G401 (cell line): ENCODE measurements at places on chromosomes 12 and 14. TPM values are rescaled to one million over a fixed set of nuclear protein-coding genes. Genes with fewer than 3 reads are reported as not detected.

GRCh38 chr12:129200576-129200975, 347.3 kb downstream of the GLT1D1 start:
- no peak for DNase-seq

DNA sequence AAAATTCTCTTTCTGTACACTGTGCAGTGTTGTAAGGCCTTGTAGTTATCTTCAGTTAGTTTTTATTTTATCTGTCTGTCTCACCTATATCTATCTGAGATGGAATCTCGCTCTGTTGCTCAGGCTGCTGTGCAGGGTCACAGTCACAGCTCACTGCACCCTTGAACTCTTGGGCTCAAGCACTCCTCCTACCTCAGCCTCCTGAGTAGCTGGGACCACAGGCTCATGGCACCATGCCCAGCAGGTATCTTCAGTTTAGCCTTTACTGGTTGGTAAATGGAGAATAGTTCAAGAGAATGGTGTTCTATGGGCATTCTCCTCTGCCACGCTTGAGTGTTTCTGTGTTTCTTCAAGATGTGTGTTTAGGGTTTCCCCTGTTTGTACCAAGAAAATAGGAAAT, 13.6 kb downstream of the TULP3 start:
- DNase-seq, result no peak

DNA sequence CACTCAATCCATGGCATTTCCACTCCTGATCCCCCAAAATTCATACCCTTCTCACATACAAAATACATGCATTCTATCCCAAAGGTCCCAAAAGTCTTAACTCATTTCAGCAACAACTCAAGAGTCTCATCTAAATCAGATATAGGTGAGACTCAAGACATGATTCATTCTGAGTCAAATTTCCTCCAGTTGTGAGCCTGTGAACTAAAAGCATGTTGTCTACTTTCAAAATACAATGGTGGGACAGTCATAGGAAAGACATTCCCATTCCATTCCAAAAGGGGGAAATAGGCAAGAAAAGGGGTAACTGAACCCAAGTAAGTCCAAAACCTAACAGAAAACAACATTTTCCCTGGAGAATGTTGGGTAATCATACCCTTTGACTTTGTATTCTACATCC, 103.3 kb downstream of the C12orf75 start:
- DNase-seq, result no peak

KIAA0586 gene
- total RNA-seq, result 13.8 and 16.6 TPM in 2 replicates

GRCh38 chr12:82504409-82504808, 146.1 kb downstream of the METTL25 start:
- no peak for DNase-seq

ZNF641 gene
- 12.7 and 12.9 TPM in 2 replicates for total RNA-seq

- peak; percentile 59 for DNase-seq
Observed at GRCh38 chr12:117188961-117189724, 1.1 kb downstream of the FBXO21 start.

DNA sequence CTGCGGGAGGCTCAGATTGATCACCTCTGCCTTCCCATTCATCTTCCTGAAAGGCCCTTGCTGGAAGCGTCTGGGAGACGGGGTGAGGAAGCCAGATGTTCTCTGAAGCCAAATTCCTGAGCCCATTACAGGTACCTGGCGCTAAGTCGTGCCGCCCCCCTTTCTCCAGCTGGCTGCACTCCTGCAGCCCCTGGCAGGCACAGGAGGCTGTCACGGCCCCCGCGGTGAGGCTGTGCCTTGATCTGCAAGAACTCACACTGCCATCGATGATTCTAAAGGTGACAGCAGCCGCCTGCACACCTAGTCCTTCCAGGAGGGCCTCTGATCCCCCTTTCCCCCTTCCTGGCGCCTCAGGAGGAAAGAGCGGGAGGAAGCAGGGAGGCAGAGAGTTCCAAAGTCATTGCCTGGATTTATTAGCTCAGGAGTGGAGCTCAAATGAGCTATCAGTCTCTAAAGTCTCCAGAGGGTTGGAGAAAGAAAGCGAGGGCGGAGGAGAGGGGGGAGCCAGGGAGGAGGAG, 106.9 kb downstream of the RFLNA start:
- no peak for DNase-seq

DNA sequence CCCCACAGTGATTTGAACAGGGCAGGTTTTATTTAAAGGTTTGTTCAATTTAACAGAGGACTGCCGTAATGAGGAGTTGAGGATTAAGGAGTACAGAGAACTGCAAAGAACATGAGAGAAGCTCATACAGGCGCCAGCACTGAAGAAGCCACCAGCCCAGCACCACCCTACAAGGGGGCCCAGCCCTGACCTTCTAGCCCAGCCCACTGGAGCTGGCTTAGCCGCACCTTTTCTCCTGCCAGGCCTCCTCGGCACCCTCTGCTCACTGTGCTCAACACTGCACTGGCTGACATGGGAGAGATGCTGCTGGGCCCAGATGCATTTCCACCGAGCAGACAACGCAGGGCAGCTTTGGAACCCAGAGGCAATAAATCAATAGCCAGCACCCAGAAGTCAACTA, 36.5 kb upstream of the SFSWAP start:
- DNase-seq, result no peak

PRR4 gene
- 9.2 TPM in 1 of 2 replicates, not detected in the other for total RNA-seq

- peak; percentile 64 for DNase-seq
Observed at GRCh38 chr12:56221232-56221756, 428 bp downstream of the RNF41 start.

ESRRB gene
- total RNA-seq, result not detected in 2 replicates

DNA sequence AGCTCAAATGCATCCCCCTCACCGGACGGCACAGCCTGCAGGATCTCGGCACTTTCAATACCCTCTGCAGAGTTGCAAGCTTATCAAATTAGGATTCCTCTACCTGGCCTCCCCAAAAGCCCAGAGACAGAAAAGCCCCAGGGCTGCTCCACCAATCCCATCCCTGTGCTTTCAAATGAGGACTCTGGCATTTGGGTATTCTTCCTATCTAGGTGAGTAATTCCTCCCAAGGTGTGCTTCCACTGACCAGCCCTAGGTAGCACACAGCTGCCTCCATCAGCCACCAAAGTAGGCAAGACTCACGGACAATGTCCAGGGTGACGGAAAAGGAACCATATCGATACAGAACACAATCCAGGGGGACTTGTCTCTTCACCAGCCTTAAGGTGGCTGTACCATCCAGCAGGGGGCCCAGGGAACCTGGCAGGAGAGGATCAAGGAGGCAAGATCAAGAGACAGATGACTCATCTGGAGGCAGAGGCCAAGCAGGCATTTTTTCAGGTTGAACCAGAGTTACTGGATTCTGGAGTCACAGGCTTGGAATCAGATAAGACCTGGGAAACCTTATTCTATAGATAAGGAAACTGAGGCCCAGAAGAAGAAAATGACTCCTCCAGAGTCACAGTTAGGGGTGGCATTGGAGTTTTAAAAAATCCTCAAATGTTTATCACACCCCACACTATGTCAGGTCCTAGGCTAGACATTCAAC, 9.9 kb downstream of the PMEL start:
- no peak for DNase-seq

DNA sequence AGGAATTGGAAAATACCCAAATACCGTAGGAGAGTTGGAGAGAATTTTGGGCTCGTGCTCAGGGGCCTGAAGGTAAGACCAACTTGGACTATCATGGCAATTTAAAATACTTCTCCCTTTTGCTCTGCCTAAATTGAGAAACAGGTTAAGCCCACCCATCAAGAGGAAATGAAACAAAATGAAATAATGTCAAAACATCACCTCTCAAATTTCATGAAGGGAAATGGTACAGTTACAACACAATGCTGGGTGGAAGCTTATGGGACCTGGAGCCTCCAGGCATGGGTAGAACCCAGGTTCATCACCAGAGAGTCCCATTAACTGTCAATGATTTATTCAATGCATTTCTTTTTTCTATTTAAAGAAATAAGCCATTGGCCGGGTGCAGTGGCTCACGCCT, 33.7 kb downstream of the FOS start:
- DNase-seq, result no peak

- no peak for DNase-seq
Observed at GRCh38 chr12:12379831-12380730, 23.2 kb downstream of the BORCS5 start.

SRRM4 gene
- not detected in 2 replicates for total RNA-seq

- DNase-seq, result no peak
Observed at GRCh38 chr12:107439026-107439738, 246.4 kb upstream of the PWP1 start.

GRCh38 chr14:52790011-52790755, 1.2 kb downstream of the GNPNAT1 start:
- DNase-seq, result peak; percentile 44

NID2 gene
- total RNA-seq, result not detected in 2 replicates

KCNH3 gene
- 1.7 TPM in 2 replicates for total RNA-seq

LBHD2 gene
- total RNA-seq, result not detected in 2 replicates

GRCh38 chr12:68750506-68750905, 4.5 kb downstream of the SLC35E3 start:
- no peak for DNase-seq

C12orf50 gene
- not detected in 2 replicates for total RNA-seq

GRCh38 chr14:105474483-105475268, at the start of gene CRIP2:
CRIP2 (plus strand) TSS chr14:105474821; CDS start chr14:105474863, 42 bp downstream.
- no peak for DNase-seq

GRCh38 chr12:9761419-9761781, 699 bp upstream of the CD69 start:
- no peak for DNase-seq

DNA sequence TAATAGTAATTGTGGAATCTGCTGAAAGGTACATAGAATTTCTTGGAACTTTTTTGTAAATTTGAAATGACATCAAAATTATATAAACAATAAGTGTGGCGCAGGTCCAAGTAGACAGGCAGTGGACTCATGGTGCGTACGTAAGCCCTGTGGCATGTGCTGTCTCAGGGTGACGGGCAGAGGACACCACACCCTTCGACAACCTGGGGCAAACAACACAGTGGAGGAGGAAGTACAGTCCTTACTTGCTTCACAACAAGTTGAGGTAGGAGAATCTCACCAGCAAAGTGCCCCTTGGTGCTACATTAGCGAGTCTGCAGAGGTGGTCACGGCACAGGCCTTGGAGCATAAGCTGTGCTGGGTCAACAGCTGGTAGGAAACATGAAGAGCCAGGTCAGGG, 180.9 kb downstream of the AEBP2 start:
- no peak for DNase-seq

DNA sequence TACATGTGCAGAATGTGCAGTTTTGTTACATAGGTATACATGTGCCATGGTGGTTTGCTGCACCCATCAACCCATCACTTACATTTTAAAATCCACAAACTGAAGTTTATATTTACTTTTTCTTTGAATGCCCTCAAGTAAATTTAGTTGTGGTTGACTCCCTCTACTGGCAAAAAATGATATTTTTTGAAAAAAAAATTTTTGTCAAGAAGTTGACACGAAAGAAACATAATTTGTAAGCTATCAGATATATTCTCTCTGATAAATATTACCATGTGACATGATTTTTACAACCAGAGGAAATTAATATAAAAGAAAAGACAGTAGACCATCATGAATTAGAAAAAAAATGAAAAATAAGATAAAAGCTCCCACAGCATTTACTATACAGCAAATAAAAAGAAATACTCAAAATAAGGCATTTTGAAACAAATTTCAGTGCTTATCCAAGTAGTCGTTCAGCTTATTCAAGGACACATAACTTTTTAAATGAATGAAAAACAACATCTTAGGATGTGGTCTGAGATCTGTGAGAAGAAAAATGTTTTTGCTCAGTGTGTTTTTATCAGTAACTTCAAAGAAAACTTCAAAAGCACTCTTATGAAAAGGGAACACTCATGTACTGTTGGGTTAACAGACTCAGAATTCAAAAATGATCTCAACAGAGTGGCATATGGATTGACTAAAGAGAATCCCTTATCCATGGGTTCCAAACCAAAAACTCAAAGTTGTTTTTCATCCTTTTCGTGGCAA, 30.0 kb upstream of the GRIP1 start:
- DNase-seq, result no peak

DNA sequence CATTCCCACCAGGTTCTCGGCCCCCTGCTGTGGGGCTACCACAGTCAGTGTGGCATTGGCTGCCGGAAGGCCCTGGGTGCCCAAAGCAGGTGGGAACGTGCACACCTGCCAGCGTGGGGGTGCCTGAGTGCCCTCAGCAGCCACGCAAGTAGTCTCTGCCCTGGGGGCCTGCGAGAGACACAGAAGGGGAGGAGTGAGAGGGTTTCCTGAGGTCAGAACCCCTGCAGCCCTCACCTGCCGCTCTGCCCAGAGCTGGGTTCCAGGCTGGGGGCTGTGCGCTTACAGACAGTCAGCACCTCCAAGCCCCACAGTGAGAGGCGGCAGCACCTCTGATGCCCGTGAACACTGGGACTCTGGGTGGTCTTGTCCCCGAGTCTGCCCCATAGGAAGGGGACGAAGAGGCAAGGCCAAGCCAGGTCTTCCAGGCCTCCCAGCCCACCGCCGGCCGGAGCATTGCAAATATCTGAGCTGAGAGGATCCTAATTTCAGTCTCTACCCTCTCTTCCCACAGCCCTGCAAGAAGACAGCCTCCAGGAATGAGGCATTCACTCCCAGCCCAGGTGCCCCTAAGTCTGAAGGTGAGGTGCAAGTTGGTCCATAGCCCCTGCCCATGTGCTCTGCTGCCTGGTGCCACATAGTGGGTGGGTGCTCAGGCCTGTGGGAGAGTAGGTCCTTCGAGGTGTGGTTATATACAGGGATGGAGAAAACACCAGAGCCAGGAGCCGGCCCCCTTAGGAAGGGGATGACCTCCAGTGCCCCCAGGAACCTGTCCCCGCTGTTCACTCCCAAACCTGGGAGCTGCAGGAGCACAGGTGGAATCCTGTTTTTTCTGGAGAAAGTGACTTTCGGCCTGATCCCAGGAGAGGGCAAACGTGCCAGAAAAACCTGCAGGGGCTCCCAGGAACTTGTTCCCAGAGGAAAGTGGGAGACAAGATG, 291.1 kb upstream of the RTL1 start:
- DNase-seq, result no peak

GRCh38 chr12:65510584-65511050, 232.1 kb downstream of the MSRB3 start:
- DNase-seq, result peak; percentile 75

- DNase-seq, result no peak
Observed at GRCh38 chr14:98736701-98737338, 535.2 kb downstream of the BCL11B start.

GRCh38 chr14:72610831-72611200, 283.1 kb downstream of the DPF3 start:
- peak; percentile 34 for DNase-seq

DNA sequence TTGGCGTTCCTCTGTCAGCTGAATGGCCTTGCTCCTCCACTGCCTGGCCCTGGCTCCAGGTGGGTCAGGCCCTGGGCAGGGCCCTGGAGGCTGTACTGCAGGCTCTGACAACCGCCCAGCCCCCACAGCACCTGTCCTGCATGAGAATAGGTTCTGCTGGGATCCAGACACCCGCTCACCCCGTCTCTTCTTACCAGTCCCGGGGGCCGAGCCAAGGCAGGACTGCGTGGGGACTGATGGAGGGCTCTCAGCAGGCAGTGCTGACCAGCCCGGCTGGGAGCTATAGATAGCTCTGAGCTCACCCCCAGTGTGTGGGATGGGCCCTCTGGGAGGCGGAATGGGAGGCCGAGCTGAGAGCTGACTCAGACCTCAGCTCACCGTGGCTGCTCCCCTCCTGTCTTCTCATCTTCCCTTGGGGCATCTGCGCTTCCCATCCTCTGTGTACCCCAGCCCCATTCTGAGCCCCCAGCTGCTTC, 39.6 kb downstream of the TEAD4 start:
- DNase-seq, result peak; percentile 55

- no peak for DNase-seq
Observed at GRCh38 chr12:64335886-64336466, 54.6 kb downstream of the C12orf56 start.

DICER1 gene
- 48.0 and 64.6 TPM in 2 replicates for total RNA-seq
